Uterus (tissue), 4 donors: ENCODE measurements at places on chromosomes 13 and 19.

DNA sequence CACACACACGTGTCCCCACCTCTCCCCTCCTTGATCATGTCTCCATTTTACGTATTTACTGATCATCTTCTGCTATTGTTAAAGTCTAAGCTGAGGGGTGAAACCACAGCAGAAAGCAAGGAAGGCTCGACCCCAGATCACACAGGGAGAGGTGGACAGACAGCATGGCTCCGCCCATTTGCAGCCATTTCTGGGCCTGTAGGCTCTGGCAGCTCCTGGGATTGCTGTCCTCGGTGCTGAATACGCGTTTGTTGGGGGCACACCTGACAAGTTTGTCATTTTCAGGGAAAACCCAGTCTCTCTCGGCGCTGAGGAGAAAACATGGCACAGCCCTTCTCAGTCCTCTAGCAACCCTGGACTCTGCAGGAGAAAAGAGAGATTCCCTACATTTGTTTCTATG, 8.0 kb downstream of the TMEM86B start:
- no peak for DNase-seq

DNA sequence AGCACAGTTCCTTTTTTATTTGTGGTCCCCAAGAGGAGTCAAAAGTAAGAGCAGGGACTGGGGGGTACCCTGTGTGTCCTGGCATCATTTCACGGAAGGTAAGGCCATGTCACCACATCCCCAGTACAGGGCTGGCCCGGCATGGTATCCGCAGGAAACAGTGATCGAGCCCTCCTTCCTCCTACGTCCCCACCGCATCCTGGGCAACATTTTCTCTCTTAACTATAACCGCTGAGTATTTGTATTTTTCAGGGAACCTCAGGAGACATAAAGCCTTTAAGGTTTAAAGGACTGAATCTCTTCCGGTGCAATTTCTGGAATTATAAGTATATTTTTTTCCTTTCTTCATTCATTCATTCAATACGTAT, 13.6 kb upstream of the LATS2 start:
- DNase-seq = no peak

GRCh38 chr19:16288544-16288943, 36.1 kb upstream of the KLF2 start:
- no peak for DNase-seq

- no peak for DNase-seq
Observed at GRCh38 chr19:38946229-38947010, 15.7 kb downstream of the MRPS12 start.

- no peak for DNase-seq
Observed at GRCh38 chr19:8101311-8101710, 48.1 kb downstream of the FBN3 start.

DNA sequence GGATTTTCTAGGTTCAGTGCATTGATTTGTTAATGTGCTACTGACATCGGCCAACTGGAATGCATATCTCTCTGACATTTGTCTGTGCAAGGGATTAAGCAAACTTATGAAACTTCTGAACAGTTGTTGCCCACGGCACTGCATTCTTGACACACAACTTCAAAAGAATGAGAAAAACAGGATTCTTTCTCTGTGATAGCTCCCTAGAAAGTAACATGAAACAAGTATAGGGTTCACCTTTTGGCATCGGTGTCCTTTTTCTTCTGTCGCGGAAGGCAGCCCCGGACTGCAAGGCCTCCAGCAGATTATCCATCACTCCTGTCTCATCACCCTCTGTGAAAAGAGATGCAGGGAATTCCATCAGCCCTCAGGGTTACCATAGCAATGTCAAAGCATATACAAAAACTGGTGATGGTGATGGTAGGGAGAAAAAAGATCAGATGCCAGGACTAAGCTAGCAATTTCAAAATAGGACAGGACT, 389.2 kb downstream of the DIAPH3 start:
- DNase-seq = no peak

DNA sequence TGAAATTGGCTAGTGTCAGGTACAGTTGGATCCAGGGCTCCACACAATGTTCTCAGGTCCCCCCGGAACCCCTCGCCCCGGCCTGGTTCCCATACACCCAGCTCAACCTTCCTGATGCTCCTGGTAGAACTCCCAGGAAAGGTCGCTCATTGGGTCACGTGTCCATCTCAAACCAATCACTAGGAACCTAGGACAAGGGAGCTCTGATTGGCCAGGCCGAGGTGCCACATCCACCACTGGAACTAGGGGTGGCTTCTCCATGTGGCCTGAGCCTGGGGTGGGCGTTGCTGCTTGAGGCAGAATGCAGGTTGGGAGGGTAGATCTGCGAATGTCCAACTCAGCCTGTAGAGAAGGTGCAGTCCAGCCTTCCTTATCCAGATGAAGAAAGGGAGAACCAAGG, 6.9 kb upstream of the MEF2B start:
- no peak for DNase-seq

- no peak for DNase-seq
Observed at GRCh38 chr19:1917146-1917545, 11.9 kb downstream of the ADAT3 start.

GRCh38 chr19:31863122-31863521, 482.3 kb upstream of the ZNF507 start:
- no peak for DNase-seq

- no peak for DNase-seq
Observed at GRCh38 chr13:67416047-67416925, 186.2 kb upstream of the PCDH9 start.

- no peak for DNase-seq
Observed at GRCh38 chr19:14544047-14544446, 14.7 kb downstream of the TECR start.

GRCh38 chr13:50459658-50460057, 383.8 kb downstream of the DLEU7 start:
- DNase-seq = no peak

- DNase-seq = peak; percentile 78
Observed at GRCh38 chr19:39166571-39167391, 30.0 kb upstream of the NCCRP1 start.

DNA sequence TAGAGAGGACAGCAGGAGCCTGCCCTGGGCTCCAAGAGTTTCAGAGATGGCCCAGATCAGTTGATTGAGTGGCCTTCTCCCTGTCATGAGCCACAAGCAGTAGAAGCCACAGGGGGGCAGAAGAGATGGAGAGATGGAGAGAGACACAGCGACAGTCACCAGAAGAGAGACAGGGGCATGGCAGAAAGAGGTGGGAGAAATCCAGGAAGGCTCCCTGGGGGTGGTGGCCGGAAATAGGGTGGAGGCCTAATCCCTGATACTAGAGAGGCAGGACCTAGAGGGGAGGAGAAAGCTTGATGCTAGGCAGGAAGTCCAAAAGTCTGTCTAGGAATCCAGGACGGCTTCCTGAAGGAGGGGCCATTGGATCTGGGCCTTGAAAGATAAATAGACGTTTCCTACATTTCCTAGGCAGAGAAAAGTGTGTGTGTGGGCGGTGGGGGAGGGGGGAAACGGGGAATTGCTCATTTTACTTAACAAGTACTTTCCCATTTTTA, 9.6 kb upstream of the TPM4 start:
- DNase-seq = peak; percentile 65

DNA sequence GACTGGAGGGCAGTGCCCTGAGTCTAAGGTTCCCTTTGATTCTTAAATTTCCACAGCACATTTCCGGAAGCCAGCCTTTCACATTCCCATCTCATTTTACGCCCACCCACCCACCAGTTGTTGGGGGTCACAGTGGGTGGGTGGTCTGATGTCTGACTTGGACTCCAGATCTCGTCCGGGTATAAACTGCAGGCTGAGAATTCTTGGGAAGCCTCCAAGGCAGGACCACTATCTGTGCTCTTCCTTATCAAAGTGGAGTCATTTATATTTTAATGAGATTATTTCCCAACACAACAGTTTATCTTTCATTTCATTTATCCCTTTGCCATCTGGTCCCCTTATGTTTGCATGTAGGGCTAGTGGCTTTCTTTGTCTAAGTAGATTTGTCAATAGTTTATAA, 3.6 kb upstream of the FAM124A start:
- DNase-seq = no peak

DNA sequence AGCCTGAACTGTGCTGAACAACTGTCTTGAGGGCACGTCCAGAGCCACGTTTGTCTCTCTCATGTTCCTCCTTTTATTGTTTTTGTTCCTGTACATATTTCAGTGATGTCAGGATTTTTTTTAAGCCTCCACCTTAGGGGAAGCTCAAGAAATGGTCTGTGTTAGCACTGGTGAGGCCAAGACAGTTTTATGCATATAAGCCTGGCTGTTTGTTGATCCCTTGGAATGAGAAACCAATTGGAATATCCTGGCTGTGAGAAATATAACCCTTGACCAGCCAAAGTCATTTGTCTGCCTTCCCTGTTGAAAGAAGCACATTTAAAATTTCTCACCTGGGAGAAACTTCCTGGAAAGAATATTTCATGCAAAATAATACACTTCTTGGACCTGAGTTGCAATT, 115.8 kb downstream of the DNAJC15 start:
- DNase-seq = no peak

DNA sequence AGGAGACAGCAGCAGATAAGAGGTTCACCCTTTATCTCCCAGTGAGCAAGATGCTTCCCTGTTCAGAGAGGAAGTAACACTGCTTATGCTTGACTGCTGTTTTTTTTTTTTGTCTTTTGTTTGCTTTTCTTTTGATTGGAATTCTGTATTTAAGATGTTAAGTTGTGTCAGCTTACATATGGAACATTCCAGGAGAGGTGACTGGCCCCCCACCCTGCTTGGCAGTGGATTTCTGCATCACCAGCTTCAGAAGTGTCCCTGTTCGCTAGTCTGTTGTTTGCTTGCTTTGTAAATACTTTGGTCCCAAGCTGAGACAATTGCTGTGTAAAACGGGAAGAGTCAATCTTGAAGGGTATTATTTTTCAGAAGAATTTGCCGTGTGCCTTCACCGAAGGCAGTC, 43.0 kb downstream of the IFT88 start:
- no peak for DNase-seq

- peak; percentile 64 for DNase-seq
Observed at GRCh38 chr19:18807861-18808331, 16.8 kb upstream of the COMP start.

GRCh38 chr19:15260939-15261338, 28.7 kb upstream of the EPHX3 start:
- DNase-seq = no peak

- DNase-seq = no peak
Observed at GRCh38 chr13:35879111-35879510, 252.1 kb downstream of the DCLK1 start.

DNA sequence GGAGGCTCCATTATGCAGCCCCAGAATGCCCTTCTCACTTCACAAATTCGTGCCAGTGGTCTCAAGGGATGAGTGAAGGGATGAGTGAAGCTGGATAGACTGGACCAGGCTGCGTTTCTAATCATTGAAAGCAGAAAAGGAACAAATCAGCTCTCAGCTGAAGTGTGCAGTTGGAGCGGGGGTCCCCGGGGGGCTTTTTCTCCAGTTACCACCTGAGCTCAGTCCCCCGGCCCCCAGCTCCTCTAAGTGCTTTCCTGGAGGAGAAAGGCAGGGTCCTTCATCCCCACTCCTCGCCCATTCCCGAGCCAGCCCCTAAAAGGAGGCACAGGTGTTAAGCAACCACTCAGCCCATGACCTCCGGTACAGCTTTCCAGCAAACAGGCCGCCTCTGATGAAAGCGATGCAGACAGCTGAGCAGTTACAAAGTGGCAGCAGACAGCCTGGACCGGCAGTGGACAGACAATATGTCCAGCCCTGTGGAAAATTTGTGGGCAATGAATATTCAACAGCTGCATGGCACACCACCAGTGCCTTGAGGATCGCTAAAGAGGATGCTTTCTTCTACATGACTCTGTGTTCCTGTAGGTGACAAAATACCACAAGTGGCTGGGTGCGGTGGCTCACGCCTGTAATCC, 110.7 kb upstream of the UBL3 start:
- DNase-seq = no peak

GRCh38 chr19:32868206-32868950, 1.2 kb downstream of the SLC7A9 start:
- DNase-seq = no peak

DNA sequence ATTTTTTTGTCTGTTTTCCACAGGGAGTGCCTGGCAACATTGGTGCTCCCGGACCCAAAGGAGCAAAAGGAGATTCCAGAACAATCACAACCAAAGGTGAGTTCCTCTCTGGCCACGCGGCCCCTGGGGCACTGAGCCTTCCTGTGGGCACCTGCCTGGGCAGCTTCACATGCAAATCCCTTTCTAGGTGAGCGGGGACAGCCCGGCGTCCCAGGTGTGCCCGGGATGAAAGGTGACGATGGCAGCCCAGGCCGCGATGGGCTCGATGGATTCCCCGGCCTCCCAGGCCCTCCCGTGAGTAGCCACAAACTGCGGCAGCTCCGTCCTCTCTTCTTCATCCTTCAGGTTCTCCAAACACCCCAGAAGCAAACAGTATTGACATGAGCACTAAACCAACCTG, 99.4 kb downstream of the RAB20 start:
- no peak for DNase-seq

DNA sequence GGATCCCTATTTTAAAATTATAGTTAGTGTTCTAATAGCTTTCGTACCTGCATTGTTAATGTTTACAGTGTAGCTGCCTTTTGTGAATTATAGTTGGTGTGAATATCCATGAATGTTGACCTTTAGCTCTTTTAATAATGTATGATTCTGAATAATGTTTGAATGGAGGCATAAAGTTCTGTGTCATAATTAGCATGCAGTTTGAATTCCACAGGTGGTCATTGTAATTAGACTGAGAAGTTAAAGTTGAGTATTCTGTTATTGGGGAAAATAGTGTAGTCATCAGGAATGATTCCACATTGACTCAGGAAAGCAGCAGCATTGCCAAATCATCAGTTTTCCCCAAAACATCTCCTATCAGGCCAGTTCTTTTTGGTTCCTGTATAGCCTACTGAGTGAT, 12.1 kb downstream of the GPR18 start:
- no peak for DNase-seq

DNA sequence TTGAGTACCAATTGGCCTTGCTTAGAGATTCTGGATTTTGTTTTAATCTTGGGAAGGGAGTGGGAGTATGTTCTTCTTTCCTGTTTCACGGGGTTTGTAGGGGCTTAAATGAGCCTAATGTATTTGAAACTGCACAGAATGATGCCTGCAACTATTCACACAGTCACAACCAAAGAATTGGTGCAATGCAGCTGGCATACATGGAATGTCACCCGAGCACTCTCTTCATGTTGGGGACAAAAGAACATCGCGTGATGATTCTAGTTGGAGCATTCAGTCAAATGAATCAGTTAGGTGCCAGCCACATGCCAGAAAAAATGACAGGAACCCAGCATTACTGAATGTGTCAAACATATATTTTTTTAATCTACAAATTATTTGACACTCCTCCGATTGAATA, 22.1 kb downstream of the STARD13 start:
- no peak for DNase-seq
